ENCODE measurements at places on chromosomes 13 and 19.
A peak's percentile ranks its signal among the peaks of the same experiment; 100 is the strongest.

- no peak for DNase-seq
Observed at GRCh38 chr13:50072676-50073075, 57.4 kb downstream of the KCNRG start.

- DNase-seq, result no peak
Observed at GRCh38 chr19:41445575-41445974, 2.6 kb downstream of the ERICH4 start.

GRCh38 chr13:112824429-112824828 lies 134.6 kb downstream of the ATP11A start:
- no peak for DNase-seq

DNA sequence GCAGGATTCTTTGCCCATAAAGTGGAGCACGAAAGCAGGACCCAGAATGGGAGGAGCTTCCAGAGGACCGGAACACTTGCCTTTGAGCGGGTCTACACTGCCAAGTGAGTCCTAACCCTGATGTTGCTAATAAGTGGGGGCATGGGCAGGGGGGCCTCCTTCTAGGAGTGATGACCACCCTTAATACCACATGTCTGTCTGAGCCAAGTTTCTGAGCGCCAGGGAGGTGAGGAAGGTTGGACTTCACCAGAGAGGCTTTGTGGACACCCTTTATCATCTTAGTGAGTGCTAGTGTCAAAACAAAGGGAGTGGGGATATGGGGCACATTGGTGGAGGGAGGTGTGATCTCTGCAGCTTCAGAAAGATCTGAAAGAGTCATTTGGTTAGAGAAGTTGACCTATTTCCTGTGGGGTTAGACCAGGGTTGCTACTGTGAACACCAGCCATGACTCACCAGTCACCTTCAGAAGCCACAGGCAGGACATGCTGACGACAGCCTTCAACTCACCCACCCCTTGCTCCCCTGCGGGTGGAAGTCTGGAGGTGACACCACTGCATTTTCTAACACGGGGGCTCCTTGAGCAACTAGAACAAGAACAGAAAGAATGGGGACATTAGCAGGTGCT lies 8.8 kb downstream of the ALOX5AP start:
- peak; percentile 36 for DNase-seq

GRCh38 chr13:99385940-99386339 lies 78.7 kb upstream of the GPR183 start:
- DNase-seq, result no peak

- DNase-seq, result no peak
Observed at GRCh38 chr19:7897292-7897691, 6.4 kb upstream of the MAP2K7 start.

- no peak for DNase-seq
Observed at GRCh38 chr19:19774354-19775033, 41.6 kb upstream of the ZNF14 start.

GRCh38 chr13:35720690-35721554 lies 244.4 kb upstream of the MAB21L1 start:
- no peak for DNase-seq

- no peak for DNase-seq
Observed at GRCh38 chr13:43274881-43275280, 251.5 kb downstream of the DNAJC15 start.

DNA sequence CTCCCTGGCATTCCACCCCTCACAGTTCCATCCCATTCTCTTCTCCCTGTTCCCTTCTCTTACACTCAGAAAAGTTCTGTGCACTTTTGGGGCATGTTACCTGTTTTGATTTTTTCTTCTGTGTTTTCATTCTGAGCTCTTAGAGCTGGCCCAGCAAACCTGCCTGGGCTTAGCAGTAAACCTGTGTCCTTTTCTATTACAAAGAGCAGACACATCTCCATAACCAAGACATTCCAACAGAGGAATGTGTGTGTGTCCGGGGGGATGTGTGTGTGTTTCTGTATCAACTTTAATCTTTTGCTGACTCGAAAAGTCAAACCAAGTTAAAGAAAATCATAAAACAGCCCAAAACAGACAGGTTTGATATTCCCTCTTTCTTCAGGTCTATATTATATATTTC lies 49.1 kb upstream of the SOX21 start:
- no peak for DNase-seq

DNA sequence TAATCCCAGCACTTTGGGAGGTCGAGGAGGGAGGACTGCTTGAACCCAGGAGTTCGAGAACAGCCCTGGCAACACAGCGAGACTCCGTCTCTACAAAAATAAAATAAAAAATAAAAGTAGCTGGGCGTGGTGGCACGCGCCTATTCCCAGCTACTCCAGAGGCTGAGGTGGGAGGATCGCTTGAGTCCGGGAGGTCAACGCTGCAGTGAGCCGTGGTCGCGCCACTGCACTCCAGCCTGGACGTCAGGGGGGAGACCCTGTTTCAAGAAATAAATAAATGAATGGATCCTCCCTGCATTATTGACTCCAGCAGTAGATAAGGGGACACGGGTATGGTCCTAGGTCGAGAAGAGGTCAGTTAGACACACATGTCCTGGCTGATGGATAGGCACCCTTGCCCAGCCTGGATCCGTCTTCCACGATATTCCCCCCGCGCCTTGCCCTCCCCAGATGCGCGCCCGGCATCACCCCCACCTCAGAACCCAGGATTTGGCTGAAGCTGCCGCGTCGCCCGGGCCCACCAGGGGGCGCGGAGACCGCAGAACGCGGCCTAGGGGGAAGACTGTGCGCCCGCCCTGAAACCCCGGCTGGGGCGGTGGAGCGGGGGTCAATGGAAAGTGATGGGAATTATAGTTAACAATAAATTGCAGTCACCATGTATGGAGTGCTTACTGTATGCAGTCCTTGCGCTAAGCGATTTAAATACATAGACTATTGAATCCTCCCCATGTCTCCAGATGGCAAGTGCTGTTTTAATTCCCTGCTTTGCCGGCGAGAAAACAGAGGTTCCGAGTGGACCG lies 2.1 kb upstream of the HOOK2 start:
- DNase-seq, result peak; percentile 67

- no peak for DNase-seq
Observed at GRCh38 chr13:49701491-49701890, 10.2 kb upstream of the EBPL start.

- DNase-seq, result no peak
Observed at GRCh38 chr19:48578891-48579290, 26.9 kb downstream of the SULT2B1 start.

DNA sequence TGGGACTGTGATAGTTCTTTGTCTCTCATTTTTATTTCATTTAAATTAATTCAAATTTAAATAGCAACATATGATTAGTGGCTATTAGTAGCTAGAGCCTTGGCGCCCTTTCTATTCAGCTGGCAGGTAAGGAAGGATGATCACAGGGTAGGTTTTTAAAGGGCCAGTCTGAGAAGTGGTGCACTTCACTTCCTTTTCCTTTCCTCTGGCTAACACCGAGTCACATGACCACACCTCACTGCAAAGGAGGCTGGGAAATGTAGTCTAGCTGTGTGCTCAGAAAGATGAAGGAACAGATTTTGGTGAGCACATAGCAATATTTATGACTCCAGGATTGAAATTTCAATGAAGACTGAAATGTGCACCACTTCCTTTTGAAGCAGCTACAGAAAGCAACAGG lies 128.7 kb downstream of the TSHZ3 start:
- DNase-seq, result no peak

GRCh38 chr19:10639836-10640235 lies 14.3 kb upstream of the ILF3 start:
- no peak for DNase-seq

DNA sequence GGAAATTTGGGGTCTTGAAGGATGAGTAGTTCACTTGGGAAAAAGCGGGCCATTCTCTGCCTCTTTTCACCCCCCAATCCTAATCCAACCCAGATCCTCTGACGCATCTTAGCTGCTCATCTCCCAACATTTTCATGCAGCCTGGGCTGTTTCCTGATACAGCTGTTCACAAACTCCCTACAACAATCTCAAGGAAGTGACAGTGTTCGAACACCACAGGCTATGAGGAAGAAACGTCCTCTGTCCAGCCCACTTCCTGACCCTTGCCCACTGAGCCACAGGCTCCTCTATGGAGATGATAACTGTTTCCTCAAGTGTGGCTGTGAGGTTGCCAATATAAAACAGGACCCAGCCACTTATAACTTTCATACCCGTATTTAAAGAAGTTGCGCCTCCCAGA lies 16.2 kb downstream of the LMTK3 start:
- DNase-seq, result no peak

DNA sequence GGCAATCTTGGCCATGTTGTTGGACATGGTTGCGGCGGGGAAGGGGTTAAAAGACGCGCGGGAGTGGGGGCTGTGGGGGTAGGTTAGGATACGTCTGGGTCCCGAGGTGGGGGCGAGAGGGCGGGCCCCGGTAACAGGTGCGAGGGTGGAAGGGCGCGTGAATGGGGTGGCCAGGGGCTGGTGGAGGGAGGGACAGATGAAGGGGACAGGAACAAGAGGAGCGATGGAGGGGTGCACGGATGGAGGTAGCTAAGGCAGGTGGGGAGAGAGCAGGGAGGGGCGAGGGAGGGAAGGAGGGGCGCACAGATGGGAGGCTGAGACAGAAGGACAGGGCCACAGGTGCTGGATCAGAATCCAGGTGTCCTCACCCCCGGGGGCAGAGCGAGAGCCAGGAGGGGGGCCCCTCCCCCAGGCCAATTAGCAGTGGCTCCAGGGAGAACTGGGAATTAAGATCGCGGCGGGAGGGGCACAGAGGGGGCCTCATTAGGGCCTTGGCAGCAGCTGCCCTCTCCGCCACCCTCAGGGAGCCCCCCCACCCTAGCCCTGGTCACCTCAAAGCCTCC lies 1.3 kb downstream of the GNG8 start:
- no peak for DNase-seq

DNA sequence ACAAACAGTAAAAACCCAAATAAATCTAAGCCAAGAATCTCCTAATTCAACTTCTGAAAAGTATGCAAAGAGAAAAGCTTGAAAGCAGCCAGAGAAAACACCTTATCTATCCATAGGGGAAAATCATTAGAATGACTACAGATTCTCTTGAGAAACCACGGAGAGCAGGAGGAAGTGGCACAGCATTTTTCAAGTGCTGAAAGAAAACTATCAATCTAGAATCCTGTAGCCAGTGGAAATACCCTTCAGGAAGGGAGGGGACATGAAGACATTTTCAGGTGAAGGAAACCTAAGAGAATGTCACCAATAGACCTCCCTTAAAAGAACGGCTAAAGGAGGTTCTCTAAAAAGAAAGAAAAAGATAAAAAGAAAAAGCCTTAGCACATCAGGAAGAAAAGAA lies 66.2 kb upstream of the XPO4 start:
- no peak for DNase-seq

DNA sequence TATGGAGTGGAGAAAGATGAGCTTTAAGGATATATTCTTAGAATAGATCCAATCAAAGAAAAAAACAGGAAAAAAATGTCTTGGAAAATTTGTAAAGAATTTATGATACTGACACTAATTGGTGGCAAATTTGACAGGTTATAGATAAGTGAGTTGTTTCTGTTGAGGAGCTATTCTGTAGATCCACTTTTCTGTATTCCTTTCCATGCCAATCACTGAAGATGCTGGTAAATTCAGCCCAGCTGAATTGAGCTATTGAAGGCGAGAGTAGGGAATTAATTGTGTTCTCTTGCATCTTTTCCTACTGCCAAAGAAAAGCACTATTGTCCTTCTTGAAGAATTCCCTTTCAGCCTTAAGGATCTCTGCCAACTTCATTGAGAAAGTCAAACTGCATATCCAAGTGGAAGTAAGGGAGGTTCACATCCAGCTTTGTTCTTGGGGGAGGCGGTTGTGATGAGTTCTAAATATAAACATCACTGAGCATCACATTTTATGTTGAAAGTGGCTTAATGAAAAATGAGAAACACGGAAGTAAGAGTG lies 113.1 kb downstream of the PCDH9 start:
- no peak for DNase-seq

GRCh38 chr19:47239152-47239551 lies 8.2 kb upstream of the BBC3 start:
- no peak for DNase-seq

DNA sequence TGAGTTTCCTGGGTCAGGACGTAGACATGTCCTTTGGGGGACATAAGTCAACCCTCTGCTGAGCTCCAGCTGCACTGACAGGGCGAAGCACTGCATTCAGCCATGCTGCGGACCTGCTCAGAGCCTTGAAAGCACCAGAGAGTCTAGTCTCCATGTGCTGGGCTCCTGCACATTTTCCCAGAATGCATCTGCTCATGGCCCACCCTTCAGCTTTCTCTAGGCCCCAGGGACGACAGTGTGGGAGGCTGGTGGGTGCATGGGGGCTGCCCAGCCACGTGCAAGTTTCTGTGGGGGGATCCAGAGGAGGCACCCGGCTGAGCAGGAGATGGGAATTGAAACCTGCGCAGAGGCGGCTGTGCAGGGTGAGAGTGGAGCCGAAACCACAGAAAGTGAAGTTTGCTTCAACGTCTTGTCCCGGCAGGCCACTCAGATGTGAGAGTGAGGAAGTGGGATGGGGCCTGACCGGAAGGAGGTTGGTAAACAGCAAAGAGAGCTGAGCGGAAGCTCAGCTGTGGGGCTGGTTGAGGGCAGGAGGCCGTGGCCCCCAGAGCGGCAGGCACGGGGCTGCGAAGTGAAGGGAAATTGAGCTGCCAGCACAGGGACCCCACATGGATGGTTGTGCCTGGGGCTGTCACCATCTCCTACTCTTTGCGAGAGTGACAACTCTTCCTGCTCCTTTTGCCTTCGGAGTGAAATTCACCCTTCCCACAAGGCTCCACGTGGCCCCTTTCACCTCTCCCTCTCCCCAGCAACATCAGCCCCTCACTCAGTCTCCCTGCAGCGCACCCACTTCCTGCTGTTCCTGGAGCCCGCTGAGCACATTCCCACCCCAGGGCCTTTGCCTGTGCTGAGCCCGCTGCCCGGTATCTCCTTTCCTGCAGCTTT lies 11.8 kb downstream of the PGLS start:
- DNase-seq, result no peak

DNA sequence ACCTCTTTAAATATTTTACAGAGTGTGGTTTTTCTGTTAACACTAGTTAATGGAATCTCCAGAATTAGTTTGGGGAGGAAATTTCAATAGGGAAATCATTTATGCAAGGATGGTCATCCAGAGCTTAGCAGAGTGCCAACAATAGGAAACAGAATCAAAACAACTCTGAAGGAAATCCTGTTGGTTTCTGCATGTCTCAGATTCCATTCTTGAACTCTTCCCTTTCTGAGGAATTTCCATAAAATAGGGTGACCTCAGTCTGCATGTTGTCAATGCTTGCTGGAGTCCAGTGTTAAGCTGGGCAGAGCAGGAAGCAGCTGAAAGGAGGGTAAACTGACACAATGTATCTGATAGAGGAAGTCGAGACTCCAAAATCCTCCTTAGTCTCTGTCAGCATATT lies 16.9 kb downstream of the CBY2 start:
- DNase-seq, result no peak

- no peak for DNase-seq
Observed at GRCh38 chr13:88339271-88339741, 668.1 kb downstream of the SLITRK5 start.

Measured in stimulated activated CD4-positive, alpha-beta T cell treated with anti-CD3 and anti-CD28 coated beads, TNF-alpha, amount 100 ng/mL, for 4 hours (primary cell).